ENCODE measurements at places on chromosomes 2 and 18.

DNA sequence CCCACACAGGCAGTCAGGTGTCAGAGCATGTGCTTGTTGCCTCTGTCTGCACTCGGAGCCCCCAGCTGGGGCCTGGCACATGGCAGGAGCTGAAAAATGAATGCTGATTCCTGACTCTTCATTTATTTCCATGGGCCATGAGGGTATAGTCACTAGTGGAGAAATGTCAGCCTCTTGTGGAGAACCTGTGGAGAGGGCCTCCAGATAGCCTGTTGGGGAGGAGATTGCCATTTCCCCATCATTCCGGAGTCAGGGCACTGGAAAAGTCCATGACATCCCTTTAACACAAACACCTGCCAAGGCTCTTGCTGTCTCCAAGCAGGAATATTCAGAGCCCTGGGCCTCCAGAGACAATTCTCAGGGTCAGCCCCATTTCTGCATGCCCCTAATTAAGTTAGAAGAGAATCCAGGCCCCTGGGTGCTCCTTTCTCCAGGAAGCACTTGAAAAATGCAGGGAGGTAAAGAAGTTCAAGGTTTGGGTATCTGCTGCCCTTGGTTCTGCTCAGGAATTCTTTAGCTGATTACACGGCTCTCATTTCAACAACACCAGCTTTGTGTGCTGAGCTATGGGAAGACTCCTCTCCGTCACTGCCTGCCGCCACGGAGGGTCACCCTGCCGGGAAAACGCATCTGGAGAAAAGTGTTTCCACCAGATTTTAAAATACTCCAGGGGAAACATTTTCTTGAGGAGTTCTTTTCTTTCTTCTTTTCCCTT, 311.3 kb downstream of the MYCN start:
- no peaks in the 10 kb centered on the region for H3K4me1 ChIP-seq
- H3K4me3 ChIP-seq, result no peak overlapping the region
- H3K27me3 ChIP-seq, result peaks cover 3% of the 10 kb centered on the region
- no peaks in the 10 kb centered on the region for H3K36me3 ChIP-seq
- H3K27ac ChIP-seq, result no peak overlapping the region

GRCh38 chr2:188277786-188278185, 13.9 kb upstream of the GULP1 start:
- H3K4me3 ChIP-seq, result no peak overlapping the region
- no peaks in the 10 kb centered on the region for H3K4me1 ChIP-seq
- H3K27me3 ChIP-seq, result no peaks in the 10 kb centered on the region
- no peaks in the 10 kb centered on the region for H3K36me3 ChIP-seq

GRCh38 chr2:109226128-109226527, 97.1 kb downstream of the SH3RF3 start:
- H3K27ac ChIP-seq, result no peak overlapping the region
- no peak for DNase-seq
- peaks cover 11% of the 10 kb centered on the region for H3K4me1 ChIP-seq
- H3K4me3 ChIP-seq, result no peak overlapping the region
- no peaks in the 10 kb centered on the region for H3K36me3 ChIP-seq

GRCh38 chr18:61580046-61580445, 246.8 kb downstream of the CDH20 start:
- H3K4me3 ChIP-seq, result no peak overlapping the region
- DNase-seq, result no peak
- H3K27me3 ChIP-seq, result peaks cover 39% of the 10 kb centered on the region

DNA sequence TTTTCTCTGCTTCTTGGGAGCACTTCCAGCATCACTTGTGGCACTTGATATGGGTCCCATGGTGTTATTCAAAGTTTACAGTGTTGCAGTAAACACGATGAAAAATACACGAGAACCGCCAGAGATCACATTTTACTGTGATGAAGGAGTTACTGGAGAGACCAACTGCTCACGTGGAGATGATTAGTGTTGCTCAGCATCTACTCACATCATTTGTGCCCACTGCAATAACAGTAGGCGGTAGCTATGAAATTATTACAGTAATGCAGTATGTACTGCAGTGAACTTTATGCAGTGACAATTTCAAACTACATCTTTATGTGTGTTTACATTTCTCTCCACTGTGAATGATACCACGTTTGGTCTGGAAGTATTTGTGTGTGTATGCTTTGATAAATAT, 93.5 kb downstream of the SLC4A3 start:
- H3K4me1 ChIP-seq, result no peaks in the 10 kb centered on the region
- DNase-seq, result no peak
- H3K4me3 ChIP-seq, result no peak overlapping the region
- H3K36me3 ChIP-seq, result no peaks in the 10 kb centered on the region
- H3K27ac ChIP-seq, result no peak overlapping the region

DNA sequence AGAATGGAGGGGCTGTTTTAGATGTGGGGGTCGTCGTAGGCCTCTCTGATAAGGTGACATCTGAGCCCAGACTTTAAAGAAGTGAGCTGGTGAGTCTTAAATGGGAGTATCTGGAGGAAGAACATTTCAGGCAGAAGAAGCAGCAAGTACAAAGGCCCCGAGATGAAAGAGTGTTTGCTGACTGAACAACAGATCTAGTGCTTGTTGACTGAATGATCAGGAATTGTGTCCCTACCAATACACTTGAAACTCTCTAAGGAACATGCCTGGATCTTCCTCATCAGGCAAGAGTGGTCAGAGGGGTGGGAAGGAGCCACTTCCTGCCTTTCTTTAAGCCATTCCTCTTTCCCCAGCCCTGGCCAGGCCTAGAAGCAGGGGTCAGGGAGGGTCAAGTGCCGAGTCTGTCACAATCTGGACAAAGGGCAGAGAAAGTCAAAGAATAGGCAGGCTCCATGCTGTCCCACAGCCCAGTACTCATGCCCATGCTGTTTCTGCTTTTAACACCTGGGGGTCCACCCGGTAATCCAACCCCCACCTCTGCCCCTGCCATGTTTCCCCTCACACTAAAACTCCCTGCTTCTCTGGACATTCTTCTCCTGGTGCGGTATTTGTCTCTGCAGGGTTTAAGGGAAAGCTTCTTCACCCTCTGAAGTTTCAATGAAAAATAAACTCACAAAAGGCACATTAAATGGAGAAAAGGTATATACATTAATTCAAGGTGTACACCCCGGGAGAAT, 3.0 kb upstream of the TMEM37 start:
- H3K27me3 ChIP-seq, result peaks cover 43% of the 10 kb centered on the region
- H3K36me3 ChIP-seq, result no peaks in the 10 kb centered on the region
- H3K27ac ChIP-seq, result no peak overlapping the region
- no peak for DNase-seq

GRCh38 chr2:61845320-61845719, 8.5 kb downstream of the FAM161A start:
- H3K4me1 ChIP-seq, result no peaks in the 10 kb centered on the region
- H3K4me3 ChIP-seq, result no peak overlapping the region
- no peaks in the 10 kb centered on the region for H3K36me3 ChIP-seq
- no peak for DNase-seq

- no peak overlapping the region for H3K27ac ChIP-seq
- H3K4me3 ChIP-seq, result no peak overlapping the region
- H3K36me3 ChIP-seq, result no peaks in the 10 kb centered on the region
- peaks cover 3% of the 10 kb centered on the region for H3K27me3 ChIP-seq
- no peak for DNase-seq
- no peaks in the 10 kb centered on the region for H3K4me1 ChIP-seq
Observed at GRCh38 chr2:239824866-239825704, 200.1 kb downstream of the NDUFA10 start.

DNA sequence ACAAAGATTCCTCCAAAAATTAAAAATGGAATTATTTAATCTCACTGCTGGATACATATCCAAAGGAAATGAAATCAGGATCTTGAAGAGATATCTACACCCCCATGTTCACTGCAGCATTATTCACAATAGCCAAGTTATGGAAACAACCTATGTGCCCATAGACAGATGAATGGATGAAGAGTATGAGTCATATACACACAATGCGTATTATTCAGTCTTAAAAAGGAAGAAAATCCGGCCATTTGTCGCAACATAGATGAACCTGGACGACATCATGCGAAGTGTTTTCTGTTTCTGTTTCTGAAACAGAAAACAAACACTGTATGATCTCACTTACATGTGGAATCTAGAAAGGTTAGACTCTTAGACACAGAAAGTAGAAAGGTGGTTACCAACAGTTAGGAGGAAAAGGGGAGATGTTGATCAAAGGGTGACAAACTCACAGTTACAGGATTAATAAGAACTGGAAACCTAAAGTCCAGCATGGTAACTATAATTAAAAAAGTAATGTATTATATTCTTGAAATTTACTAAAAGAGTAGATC, 87.8 kb upstream of the ERBB4 start:
- no peaks in the 10 kb centered on the region for H3K4me1 ChIP-seq
- H3K27me3 ChIP-seq, result no peaks in the 10 kb centered on the region
- H3K27ac ChIP-seq, result no peak overlapping the region

- DNase-seq, result no peak
- peaks cover 95% of the 10 kb centered on the region for H3K4me1 ChIP-seq
- H3K27ac ChIP-seq, result peak overlapping the region; percentile 62
Observed at GRCh38 chr2:98453531-98453930, 8.9 kb downstream of the INPP4A start.

GRCh38 chr2:216293883-216294282, 78.4 kb downstream of the MARCHF4 start:
- H3K36me3 ChIP-seq, result no peaks in the 10 kb centered on the region
- H3K4me3 ChIP-seq, result no peak overlapping the region
- H3K4me1 ChIP-seq, result peaks cover 4% of the 10 kb centered on the region

GRCh38 chr18:39424261-39424660, 1858.7 kb upstream of the CELF4 start:
- H3K4me1 ChIP-seq, result no peaks in the 10 kb centered on the region
- H3K27ac ChIP-seq, result no peak overlapping the region
- no peak overlapping the region for H3K4me3 ChIP-seq
- no peak for DNase-seq

DNA sequence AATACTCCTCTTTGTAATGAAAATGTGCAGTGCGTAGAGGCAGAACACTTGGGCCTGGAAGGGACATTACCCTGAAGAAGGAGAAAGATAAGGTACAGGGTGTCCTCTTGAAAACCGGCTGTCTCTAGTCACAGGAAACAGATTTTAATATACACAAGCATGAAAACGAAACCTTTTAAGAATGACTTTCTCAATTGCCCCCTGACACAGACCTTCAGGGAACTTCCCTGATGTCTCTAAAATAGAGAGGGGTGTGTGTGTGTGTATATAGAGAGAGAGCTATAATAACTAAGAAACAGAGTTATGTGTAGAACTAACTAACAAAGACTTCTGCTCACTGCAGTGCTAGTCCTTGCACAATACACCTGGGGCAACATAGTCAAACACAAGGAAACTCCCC, 780.0 kb downstream of the CNTNAP5 start:
- no peak overlapping the region for H3K4me3 ChIP-seq
- no peaks in the 10 kb centered on the region for H3K36me3 ChIP-seq
- no peak for DNase-seq
- H3K27me3 ChIP-seq, result no peaks in the 10 kb centered on the region
- H3K4me1 ChIP-seq, result no peaks in the 10 kb centered on the region
- no peak overlapping the region for H3K27ac ChIP-seq

- peaks cover 5% of the 10 kb centered on the region for H3K27me3 ChIP-seq
- no peak overlapping the region for H3K4me3 ChIP-seq
- H3K36me3 ChIP-seq, result no peaks in the 10 kb centered on the region
- no peak overlapping the region for H3K27ac ChIP-seq
Observed at GRCh38 chr2:121801916-121802315, 46.5 kb downstream of the TSN start.

DNA sequence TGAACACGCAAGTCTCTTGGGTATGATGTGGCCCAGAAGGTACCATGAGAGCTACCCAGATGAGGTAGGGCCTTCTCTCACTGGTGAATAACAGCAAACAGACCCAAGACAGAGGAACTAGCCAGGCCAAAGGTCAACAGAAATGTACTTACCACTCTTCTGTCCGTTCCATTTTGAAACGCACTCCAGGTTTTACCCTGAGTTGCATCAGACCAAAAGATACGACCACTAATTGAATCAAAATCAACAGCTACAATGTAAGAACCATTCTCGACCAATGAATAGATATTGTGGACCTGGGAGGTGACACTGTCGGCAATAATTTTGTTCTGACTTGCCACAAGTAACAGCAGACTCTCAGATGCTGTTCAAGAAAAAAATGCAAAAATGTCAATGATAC, 124.4 kb downstream of the LRP2 start:
- no peak overlapping the region for H3K4me3 ChIP-seq
- no peak for DNase-seq
- peaks cover 6% of the 10 kb centered on the region for H3K27me3 ChIP-seq
- H3K4me1 ChIP-seq, result no peaks in the 10 kb centered on the region
- H3K27ac ChIP-seq, result no peak overlapping the region

GRCh38 chr2:28363686-28364280, 28.9 kb upstream of the FOSL2 start:
- peaks cover 3% of the 10 kb centered on the region for H3K36me3 ChIP-seq
- peaks cover 74% of the 10 kb centered on the region for H3K4me1 ChIP-seq
- no peak for DNase-seq
- no peaks in the 10 kb centered on the region for H3K27me3 ChIP-seq

- H3K36me3 ChIP-seq, result no peaks in the 10 kb centered on the region
- peaks cover 2% of the 10 kb centered on the region for H3K27me3 ChIP-seq
- no peak for DNase-seq
- H3K27ac ChIP-seq, result no peak overlapping the region
- H3K4me1 ChIP-seq, result no peaks in the 10 kb centered on the region
Observed at GRCh38 chr2:157152362-157152761, 105.1 kb upstream of the GALNT5 start.

- H3K4me3 ChIP-seq, result no peak overlapping the region
- H3K36me3 ChIP-seq, result no peaks in the 10 kb centered on the region
- no peaks in the 10 kb centered on the region for H3K27me3 ChIP-seq
- no peak overlapping the region for H3K27ac ChIP-seq
- peaks cover 5% of the 10 kb centered on the region for H3K4me1 ChIP-seq
Observed at GRCh38 chr2:70514612-70515055, 39.0 kb downstream of the TGFA start.

DNA sequence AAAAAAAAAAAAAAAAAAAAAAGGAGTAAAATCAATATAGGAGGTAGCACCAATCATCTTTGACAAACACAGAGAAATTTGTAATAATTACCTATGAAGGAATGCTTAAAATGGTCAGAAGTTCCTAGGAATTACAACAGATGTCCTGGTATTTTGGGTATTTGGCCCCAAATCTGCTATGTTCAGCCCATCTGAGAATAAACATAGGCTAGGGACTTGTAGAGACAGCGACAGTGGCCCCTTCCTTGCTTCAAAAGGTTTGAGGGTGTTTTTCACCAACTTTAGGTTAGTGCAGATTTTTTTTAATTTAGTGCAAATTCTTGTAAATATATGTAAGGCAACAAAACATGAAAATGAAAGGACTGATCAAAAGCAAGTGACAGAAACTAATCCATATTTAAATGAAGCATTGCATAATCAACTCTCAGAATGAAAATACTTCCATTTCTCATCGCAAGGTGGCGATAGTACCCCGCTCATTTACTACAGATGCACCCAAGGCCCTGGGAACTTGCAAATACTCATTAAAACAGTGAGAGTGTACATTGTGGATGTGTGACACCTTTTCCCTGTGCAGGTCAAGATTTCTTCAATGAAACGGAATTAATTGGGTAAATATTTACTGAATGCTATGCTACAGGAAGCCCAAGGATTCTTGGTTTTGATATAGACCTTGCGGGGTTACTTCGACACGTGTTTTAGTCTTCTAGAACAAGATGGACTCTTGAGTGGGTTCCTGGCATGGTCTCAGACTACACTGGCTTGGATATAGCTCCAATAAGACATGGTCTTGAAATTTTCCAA, 44.6 kb downstream of the FAM124B start:
- peaks cover 2% of the 10 kb centered on the region for H3K27me3 ChIP-seq
- H3K27ac ChIP-seq, result no peak overlapping the region
- DNase-seq, result peak; percentile 61
- no peaks in the 10 kb centered on the region for H3K36me3 ChIP-seq
- H3K4me3 ChIP-seq, result no peak overlapping the region
